ENCODE measurements at places on chromosomes 4 and X. TPM values are rescaled to one million over a fixed set of nuclear protein-coding genes. Genes with fewer than 3 reads are reported as not detected.

Gene PPEF2
- total RNA-seq = not detected

Gene F8A2
- not detected for total RNA-seq

Gene MCF2
- not detected for total RNA-seq

DNA sequence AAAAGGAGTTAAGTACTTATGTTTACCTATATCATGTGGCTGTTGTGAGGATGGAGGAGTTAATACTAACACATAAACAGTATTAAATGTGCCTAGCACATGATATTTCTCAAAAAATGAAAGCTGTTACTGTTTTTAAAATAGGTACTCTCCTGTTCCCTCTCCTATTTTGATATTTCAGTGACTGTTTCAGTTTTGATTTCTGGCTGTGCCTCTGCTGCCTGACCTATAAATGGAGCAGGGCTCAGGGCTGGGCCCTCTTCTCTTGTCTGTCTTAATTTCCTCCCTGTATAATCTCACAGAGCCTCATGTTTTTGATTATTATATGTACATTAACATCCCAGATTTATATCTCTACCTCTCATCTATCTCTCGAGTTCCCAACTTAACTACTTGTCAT lies 93.3 kb downstream of the UGT8 start:
- DNase-seq = no peak

DNA sequence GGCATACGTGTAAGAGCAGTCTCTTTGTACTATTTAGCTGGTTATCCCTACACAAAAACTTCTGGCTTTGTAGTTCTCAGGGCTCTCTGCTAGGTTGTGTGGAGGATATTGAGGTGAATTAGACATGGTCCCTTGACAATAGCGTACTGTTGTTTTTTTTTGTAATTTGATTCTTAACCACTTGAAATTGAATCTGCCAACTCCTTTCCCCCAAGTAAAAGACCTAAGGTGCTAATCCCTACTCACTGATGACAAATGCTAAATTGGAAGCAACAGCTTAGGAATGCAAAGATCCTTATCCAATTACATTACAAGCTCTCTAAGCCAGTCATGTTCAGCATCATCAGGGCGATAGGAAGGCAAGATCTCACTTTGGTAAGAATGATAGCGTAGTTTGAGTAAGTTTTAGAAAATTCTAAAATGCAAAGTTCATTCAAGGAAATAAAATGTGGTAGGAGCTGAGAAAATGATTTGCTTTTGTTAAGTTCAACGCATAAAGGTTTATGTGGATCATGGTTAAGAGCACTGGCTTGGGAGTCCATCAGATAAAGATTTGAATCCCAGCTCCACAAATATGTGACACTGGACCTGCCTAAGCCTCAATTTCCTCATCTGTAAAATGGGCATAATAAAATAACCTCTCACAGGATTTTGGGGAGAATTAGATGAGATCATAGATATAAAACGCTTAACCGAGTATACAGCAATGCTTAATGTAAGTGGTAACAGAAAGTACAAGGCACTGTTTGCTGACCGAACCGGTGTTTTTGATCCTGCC lies 39.3 kb downstream of the DOCK11 start:
- no peak for DNase-seq

DNA sequence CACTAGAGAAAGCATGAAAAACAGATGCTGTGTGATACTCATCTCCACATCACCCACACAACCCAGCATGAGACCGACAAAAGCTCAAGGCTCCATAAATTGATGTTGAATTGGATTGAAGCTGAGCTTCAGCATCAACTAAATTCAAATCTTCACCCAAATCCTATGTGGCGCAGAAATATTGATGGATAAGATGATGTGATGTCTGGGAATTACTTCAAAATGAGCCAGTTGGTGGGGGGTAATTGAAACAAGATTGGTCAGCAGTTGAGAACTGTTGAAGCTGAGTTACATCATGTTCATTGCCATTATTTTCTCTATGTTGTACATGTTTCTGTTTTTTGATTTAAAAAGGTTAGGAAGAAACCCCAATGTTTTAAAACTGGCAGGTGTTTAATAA lies 166.5 kb upstream of the STS start:
- no peak for DNase-seq

Measured in glomerular endothelial cell (primary cell).